Vagina (tissue), 2 donors: ENCODE measurements at places on chromosomes 12 and 14. TPM values are rescaled to one million over a fixed set of nuclear protein-coding genes. Genes with fewer than 3 reads are reported as not detected.

GRCh38 chr14:49405291-49405690 is 180.9 kb downstream of the RPS29 start:
- no peaks in the 10 kb centered on the region for H3K4me1 ChIP-seq
- no peak for DNase-seq
- no peaks in the 10 kb centered on the region for H3K36me3 ChIP-seq
- no peak overlapping the region for H3K4me3 ChIP-seq
- H3K27ac ChIP-seq: no peak overlapping the region

GRCh38 chr12:89454080-89454848 is 70.3 kb downstream of the GALNT4 start:
- no peak for DNase-seq
- H3K27ac ChIP-seq: no peak overlapping the region
- H3K36me3 ChIP-seq: no peaks in the 10 kb centered on the region
- no peaks in the 10 kb centered on the region for H3K27me3 ChIP-seq
- H3K4me1 ChIP-seq: peaks cover 16% of the 10 kb centered on the region

DNA sequence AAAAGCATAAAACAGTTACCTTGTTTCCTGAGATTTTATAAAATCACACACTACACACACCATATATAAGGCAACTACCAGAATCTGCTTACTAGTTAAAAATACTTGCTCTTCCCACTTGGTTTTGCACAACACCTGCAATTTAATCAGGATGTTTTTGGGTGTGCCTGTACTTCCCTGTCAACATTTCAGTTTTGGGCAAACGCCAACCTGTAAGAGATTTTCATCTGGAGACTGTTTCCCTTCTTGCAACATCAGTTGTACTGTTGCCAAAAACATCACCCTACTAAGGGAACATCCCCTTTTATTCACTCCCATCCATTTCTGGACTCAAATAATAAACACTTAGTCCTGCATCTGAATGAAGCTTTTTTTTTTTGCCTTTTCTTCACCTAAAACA is 172.3 kb downstream of the DUSP6 start:
- no peaks in the 10 kb centered on the region for H3K27me3 ChIP-seq
- DNase-seq: no peak
- H3K36me3 ChIP-seq: no peaks in the 10 kb centered on the region
- H3K27ac ChIP-seq: no peak overlapping the region
- H3K4me1 ChIP-seq: peaks cover 25% of the 10 kb centered on the region

- no peak for DNase-seq
- no peaks in the 10 kb centered on the region for H3K27me3 ChIP-seq
- H3K27ac ChIP-seq: no peak overlapping the region
- no peaks in the 10 kb centered on the region for H3K4me1 ChIP-seq
- no peaks in the 10 kb centered on the region for H3K36me3 ChIP-seq
- H3K4me3 ChIP-seq: no peak overlapping the region
These were observed 9.4 kb downstream of the CARMIL3 start for GRCh38 chr14:24060984-24061913.

DNA sequence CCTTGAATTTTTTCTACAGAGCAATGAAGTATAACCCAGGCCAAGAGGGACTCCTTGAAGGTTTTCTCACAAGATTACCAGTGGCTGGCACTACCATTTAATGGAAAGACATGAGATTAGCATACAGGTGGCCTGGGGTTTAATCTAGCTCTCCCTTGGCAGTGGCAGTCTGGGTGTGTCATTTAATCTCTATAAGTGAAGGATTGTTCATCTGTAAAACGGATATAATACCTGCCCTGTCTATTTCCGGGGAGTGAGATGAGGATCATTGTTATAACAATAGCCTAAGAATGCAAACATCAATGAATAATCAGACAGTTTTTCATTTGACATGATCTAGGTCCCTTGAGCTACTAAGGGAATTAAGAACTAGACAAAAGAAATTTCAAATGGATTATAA is 168.7 kb upstream of the CPNE8 start:
- no peak for DNase-seq
- H3K4me1 ChIP-seq: no peaks in the 10 kb centered on the region
- H3K4me3 ChIP-seq: no peak overlapping the region
- no peaks in the 10 kb centered on the region for H3K27me3 ChIP-seq
- no peaks in the 10 kb centered on the region for H3K36me3 ChIP-seq

GRCh38 chr12:124440841-124441381 is 126.5 kb downstream of the NCOR2 start:
- DNase-seq: no peak
- H3K27me3 ChIP-seq: no peaks in the 10 kb centered on the region
- H3K4me3 ChIP-seq: no peak overlapping the region
- peaks cover 21% of the 10 kb centered on the region for H3K36me3 ChIP-seq
- peak overlapping the region; percentile 14 for H3K27ac ChIP-seq
- peaks cover 13% of the 10 kb centered on the region for H3K4me1 ChIP-seq

GRCh38 chr12:104689635-104690034 is 232.9 kb downstream of the CHST11 start:
- H3K36me3 ChIP-seq: no peaks in the 10 kb centered on the region
- DNase-seq: no peak
- no peaks in the 10 kb centered on the region for H3K27me3 ChIP-seq
- no peak overlapping the region for H3K27ac ChIP-seq
- no peak overlapping the region for H3K4me3 ChIP-seq

GRCh38 chr14:99658218-99658845 is 13.4 kb downstream of the HHIPL1 start:
- H3K27ac ChIP-seq: no peak overlapping the region
- no peak overlapping the region for H3K4me3 ChIP-seq
- peaks cover 18% of the 10 kb centered on the region for H3K4me1 ChIP-seq
- no peaks in the 10 kb centered on the region for H3K27me3 ChIP-seq

GRCh38 chr14:59688224-59689170 is 111.9 kb upstream of the CCDC175 start:
- DNase-seq: no peak
- H3K4me3 ChIP-seq: no peak overlapping the region
- H3K27me3 ChIP-seq: no peaks in the 10 kb centered on the region
- no peak overlapping the region for H3K27ac ChIP-seq
- no peaks in the 10 kb centered on the region for H3K36me3 ChIP-seq
- no peaks in the 10 kb centered on the region for H3K4me1 ChIP-seq

DNA sequence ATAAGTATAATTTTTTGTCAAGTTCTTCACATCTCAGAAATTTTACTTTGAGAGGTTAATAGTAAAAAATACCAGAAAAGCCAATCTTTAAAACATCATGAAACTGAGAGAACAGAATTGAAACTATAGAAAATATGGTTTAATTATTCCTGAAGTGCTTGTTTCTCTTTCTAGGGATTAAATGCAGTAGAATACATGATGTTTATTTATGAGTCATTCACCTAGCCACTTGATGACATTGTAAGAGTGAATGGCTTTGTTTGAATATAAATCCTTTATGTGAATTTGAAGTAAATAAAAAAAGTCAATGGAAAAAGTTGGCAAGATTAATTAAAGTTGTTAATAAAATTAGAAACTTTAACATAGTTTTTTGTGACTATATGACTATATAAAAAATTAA is 48.4 kb downstream of the KTN1 start:
- no peak overlapping the region for H3K27ac ChIP-seq
- no peak overlapping the region for H3K4me3 ChIP-seq
- H3K27me3 ChIP-seq: no peaks in the 10 kb centered on the region
- H3K36me3 ChIP-seq: no peaks in the 10 kb centered on the region

- H3K4me3 ChIP-seq: no peak overlapping the region
- H3K4me1 ChIP-seq: no peaks in the 10 kb centered on the region
- H3K27ac ChIP-seq: no peak overlapping the region
- no peak for DNase-seq
These were observed 765.6 kb upstream of the FOXG1 start for GRCh38 chr14:28001002-28001401.

DNA sequence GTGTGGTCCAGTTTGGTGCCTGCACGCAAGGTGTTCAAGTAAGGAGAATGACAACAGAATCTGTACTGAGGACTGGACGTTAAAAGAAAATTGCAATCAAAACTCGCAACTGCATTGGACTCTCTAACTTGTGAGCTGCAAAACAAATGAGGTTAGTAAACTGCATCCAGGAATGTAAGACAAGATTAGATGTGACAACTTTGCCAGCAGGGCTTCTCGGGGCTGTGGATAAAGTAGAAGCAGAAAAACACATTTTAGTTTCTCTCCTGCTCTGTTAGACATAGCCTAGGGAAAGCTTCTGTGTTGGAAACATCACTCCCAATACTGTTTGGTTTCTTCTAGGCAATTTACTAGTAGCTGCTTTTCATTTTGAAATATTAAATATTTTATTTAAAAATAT is 338.2 kb upstream of the NAV3 start:
- no peak overlapping the region for H3K4me3 ChIP-seq
- H3K27me3 ChIP-seq: no peaks in the 10 kb centered on the region
- no peaks in the 10 kb centered on the region for H3K4me1 ChIP-seq

DNA sequence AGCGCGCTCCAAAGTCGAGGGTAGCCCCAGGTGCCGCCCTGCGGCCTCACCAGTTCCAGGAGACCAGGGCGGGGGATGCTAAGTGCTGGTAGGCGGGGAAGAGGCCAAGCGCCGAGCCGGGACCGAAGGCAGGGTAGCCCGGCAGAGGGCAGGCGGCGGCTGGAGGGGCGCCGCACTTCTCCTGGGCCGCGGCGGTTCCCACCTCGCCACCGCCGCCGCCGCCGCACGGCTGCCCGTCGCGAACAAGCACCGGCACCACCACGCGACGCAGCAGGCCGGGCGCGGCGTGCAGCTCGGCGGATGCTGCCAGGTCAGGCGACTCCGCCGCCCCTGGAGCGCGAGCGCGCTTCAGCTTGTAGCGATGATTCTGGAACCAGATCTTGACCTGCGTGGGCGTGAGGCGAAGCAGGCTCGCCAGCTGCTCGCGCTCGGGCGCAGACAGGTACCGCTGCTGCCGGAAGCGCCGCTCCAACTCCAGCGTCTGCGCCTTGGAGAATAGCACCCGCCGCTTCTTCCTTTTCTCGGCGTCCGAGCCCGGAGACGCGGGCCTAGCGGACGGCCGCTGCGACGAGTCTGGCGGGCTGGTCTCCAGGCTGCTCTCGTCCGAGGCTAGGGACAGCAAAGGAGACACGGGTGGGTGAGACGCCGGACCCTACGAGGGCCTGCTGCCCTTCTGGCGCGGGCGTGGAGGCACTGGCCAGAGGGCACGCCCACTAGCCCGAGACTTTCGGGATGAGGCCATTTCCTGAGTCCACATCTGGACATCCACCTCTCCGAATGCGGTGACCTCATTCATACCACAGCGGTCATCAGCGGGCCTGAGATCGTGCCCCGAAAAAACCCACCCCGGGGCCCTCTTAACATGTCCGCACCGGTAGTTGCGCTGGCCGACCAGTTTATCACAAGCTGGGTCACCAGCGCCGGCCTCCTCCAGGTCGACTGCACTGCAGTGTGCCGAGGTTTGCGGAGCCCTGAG is 1.3 kb downstream of the NKX2-8 start:
- H3K4me1 ChIP-seq: peaks cover 29% of the 10 kb centered on the region
- H3K36me3 ChIP-seq: no peaks in the 10 kb centered on the region
- H3K27ac ChIP-seq: no peak overlapping the region

DNA sequence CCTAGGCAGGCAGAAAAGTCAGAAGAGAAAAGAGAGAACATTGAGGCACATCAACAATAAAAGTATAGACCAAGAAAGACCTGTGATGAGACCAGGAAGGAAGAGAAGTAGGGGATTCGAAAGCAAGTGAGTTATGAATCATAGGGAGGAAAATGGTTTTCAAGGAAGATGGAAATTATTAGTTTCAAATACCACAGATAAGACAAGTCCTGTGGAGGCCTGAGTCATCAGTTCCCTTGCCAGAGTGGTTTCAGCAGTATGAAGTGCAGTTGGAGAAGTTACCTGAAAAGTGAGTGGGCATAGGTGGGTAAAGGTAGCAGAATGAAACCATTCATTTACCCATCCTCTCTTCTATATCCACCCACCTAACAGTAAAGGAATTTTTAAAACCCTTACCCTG is 25.2 kb upstream of the TSPAN8 start:
- H3K36me3 ChIP-seq: no peaks in the 10 kb centered on the region
- H3K27me3 ChIP-seq: no peaks in the 10 kb centered on the region
- no peaks in the 10 kb centered on the region for H3K4me1 ChIP-seq

DNA sequence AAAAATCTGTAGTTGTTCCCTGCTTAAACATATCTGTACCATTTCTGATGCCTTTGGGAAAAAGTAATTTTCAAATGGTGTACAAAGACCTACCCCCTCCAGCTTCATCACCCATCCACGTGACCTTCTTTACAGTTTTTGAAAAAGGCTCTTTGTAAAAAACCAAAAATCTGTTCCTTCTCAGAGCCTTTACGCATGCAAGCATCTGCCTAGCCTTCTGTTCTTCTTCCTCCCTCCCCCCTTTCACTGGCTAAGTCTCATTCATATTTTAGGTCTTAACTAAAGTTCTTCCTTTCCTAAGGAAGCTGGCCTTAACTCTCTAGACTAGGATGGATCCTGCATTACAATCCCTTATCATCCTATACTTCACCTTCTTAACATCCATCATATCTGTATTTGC is 10.4 kb downstream of the CAPRIN2 start:
- H3K4me3 ChIP-seq: no peak overlapping the region
- no peak overlapping the region for H3K27ac ChIP-seq
- H3K4me1 ChIP-seq: no peaks in the 10 kb centered on the region
- no peaks in the 10 kb centered on the region for H3K27me3 ChIP-seq

GRCh38 chr12:99444859-99445316 is 202.7 kb upstream of the GARIN6 start:
- no peaks in the 10 kb centered on the region for H3K4me1 ChIP-seq
- H3K4me3 ChIP-seq: no peak overlapping the region
- H3K27me3 ChIP-seq: no peaks in the 10 kb centered on the region
- H3K36me3 ChIP-seq: no peaks in the 10 kb centered on the region
- no peak for DNase-seq

- DNase-seq: no peak
- H3K27ac ChIP-seq: no peak overlapping the region
- no peaks in the 10 kb centered on the region for H3K36me3 ChIP-seq
- H3K4me1 ChIP-seq: peaks cover 4% of the 10 kb centered on the region
These were observed 85.8 kb downstream of the RBM19 start for GRCh38 chr12:113880326-113880725.

- H3K27me3 ChIP-seq: no peaks in the 10 kb centered on the region
- H3K27ac ChIP-seq: no peak overlapping the region
- no peaks in the 10 kb centered on the region for H3K4me1 ChIP-seq
- no peak for DNase-seq
These were observed 432.6 kb downstream of the LRIG3 start for GRCh38 chr12:58487678-58488161.

GRCh38 chr12:130557201-130557600 is 158.9 kb downstream of the RIMBP2 start:
- no peak overlapping the region for H3K27ac ChIP-seq
- no peaks in the 10 kb centered on the region for H3K4me1 ChIP-seq
- DNase-seq: no peak
- no peaks in the 10 kb centered on the region for H3K27me3 ChIP-seq
- H3K4me3 ChIP-seq: no peak overlapping the region

SLC39A5 gene
- total RNA-seq: not detected

VRTN gene
- not detected for total RNA-seq

LMNTD1 gene
- total RNA-seq: not detected

PIANP gene
- 5.6 TPM for total RNA-seq

SYNDIG1L gene
- total RNA-seq: not detected

FAIM2 gene
- total RNA-seq: 19.4 TPM

KCNH5 gene
- 0.49 TPM for total RNA-seq

ANAPC7 gene
- 57.9 TPM for total RNA-seq

SIX1 gene
- total RNA-seq: 3.7 TPM

RPL10L gene
- not detected for total RNA-seq

CLMN gene
- 19.6 TPM for total RNA-seq

SMIM41 gene
- total RNA-seq: 1.5 TPM

DNAI7 gene
- 3.4 TPM for total RNA-seq
